ACHN (cell line): ENCODE measurements at places on chromosomes 12 and 14.
A peak's percentile ranks its signal among the peaks of the same experiment; 100 is the strongest.

DNA sequence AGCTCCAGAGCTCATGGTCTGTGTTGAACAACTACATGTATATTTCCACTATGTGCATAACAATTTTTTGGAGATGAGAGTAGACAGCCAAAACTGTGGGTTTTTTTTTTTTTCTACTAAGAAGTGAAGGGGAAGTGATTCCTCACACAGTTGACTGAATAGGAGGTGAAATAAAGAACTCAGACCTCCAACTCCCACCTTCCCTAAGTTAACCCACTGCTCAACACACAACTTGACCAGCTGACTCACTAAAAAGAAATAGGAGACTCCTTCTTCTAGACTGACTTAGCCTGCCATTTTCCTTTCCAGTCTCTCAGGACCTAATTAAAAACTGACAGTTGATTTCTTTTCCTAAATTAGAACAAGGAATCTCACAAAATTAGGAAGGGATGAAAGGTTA is 1.7 kb downstream of the M6PR start:
- no peak for DNase-seq

DNA sequence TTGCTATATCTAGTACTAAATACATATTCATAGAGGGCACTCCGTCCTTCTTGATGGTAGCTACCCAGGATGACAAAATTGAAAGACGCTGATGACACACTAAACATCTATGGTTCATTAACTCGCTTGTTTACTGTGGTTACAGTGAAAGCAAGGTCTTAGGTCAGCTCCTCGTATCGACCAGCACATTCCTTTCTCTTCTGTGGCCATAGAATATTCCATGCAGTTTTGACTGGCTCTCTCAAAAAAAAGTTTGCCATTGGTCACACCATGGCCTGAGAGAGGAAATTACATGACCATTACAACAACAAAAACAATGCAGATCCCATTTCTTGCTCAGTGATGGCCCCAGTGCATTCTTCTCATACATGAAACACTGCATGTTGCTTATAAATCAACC is 411.4 kb upstream of the SOX5 start:
- no peak for DNase-seq

DNA sequence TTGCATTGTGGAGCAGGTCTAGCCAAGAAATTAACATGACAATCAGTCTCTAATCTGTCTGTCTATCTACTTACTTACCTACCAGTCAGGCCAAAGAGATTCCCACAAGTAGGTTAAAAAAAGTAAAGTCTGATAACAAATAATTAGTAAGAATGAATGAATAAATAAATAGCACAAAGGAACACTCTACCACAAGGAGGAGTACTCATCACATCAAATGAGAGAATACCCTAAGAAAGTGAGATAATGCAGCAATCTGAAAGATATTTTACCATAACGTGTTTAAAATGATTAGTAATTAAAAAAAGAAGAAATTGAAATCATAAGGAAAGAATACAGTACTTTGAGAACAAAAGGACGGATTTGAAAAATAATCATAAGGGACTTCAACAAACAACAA is 187.2 kb downstream of the SYNE2 start:
- peak; percentile 4 for DNase-seq

DNA sequence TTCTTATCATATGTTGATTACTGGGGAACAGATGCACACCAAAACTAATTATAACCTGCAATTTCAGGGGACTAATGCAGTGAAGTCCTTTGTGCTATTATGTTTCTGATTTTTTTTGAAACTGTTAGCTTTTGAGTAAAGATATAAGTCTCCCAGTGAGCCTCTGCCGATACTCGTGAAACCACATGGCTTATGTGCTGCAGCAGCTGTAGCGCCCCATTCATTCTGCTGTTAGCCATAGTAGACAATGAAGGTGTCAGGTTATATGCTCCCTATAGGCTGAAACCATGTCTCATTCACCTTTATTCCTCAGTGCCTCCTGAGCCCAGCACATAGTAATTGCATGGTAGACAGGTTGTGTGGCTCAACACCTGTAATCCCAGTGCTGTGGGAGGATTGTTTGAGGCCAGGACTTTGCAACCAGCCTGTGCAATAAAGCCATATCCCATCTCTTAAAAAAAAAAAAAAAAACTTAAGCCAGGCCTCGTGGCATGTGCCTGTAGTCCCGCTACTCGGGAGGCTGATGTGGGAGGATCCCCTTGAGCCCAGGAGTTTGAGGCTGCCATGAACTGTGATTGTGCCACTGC is 25.0 kb downstream of the GOLGA5 start:
- DNase-seq = no peak

- no peak for DNase-seq
These were observed 8.4 kb downstream of the ASIC1 start for GRCh38 chr12:50065726-50066310.

- DNase-seq = no peak
These were observed 152.1 kb downstream of the ITPR2 start for GRCh38 chr12:26680727-26681455.

DNA sequence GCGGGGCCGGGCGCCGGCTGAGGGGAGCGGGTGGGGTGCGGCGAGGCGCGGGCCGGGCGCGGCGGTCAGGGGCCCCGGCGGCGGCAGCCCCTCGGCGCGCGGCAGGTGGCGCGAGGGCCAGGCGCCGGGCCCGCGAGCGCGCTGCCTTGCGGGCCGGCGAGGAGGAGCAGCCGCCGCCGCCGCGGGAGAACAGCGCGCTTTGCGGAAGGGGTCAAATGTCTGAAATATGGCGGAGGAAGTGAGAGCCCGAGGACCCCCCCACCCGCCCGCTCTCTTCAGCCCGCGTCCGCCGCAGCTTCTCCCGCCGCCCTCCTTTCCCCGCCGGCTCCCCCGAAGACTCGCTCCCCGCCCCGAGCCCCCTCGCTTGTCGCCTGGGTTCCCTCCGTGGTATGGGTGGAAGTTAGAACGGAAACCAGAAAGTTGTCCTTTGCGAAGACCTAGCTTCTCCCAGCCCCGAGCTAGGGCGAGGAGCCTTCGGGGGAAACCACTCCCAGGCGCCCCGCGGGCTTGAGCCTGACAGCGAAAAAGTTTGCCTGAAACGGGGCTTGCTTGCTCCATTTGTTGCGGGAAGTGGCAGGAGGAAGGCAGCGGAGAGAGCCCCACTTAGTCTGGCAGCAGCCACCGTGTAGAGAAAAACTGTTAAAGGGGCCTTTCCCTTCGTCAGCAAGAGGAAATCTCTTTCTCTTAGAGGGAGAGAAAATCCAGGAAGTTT is 551 bp downstream of the RAP1B start:
- peak; percentile 72 for DNase-seq

- DNase-seq = no peak
These were observed 90.0 kb downstream of the ANO6 start for GRCh38 chr12:45305907-45306306.

- no peak for DNase-seq
These were observed 170.7 kb downstream of the NUAK1 start for GRCh38 chr12:105968025-105968424.

GRCh38 chr12:122982963-122983788 is 2.7 kb downstream of the ARL6IP4 start:
- DNase-seq = no peak

DNA sequence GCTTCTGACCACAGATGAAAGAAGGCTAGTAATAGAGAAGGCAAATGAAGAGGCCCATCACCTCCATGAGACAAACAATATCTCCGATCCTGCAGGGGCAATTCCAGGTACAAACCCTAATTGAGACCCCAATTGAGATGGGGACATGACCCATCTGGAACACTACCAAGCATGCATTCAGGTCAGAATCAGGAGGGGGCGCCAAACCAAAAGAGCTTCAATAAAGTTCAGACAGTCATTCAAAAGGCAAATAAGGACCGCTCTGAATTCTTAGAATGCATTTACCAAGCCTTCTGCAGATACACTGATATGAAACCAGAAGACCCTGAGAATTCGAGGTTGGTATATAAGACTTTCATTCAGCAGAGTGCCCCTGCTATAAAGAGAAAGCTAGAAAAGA is 10.2 kb upstream of the EDDM3B start:
- no peak for DNase-seq

DNA sequence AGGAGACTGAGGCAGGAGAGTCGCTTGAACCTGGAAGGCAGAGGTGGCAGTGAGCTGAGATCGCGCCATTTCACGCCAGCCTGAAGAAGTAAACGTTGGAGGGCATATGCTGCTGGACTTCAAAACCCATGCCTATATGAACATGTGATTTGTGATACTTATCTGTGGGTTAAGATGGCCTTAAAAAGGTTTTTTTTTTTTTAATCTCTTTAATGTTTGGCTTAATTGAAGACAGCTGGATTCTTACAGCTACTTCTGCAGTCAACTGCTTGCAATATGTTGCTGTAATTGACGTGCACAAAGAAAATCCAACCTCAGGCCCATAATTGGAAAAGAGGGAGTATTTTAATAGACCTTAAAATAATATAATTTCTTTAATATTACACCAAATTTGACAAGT is 1.5 kb upstream of the B3GNT4 start:
- DNase-seq = no peak

DNA sequence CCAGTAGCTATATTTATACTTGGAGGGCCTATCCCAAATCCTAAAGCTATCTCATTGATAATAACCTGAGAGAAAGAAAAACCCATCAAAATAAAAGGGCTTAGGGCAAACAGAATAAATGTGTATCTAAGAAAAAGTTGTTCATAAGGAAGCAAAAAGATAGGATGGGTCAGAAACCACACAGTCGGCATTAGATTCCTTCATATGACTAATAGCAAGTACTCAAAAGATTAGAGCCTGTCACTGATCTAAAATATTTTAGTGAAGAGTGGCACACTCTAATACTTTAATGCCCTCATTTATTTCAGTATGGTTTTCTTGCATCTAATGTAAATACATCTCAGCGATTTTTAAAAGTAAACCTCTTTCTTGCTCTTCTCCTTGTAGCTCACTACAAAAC is 17.1 kb upstream of the NAV3 start:
- DNase-seq = no peak

GRCh38 chr12:2013527-2014223 is 9.4 kb upstream of the DCP1B start:
- no peak for DNase-seq

DNA sequence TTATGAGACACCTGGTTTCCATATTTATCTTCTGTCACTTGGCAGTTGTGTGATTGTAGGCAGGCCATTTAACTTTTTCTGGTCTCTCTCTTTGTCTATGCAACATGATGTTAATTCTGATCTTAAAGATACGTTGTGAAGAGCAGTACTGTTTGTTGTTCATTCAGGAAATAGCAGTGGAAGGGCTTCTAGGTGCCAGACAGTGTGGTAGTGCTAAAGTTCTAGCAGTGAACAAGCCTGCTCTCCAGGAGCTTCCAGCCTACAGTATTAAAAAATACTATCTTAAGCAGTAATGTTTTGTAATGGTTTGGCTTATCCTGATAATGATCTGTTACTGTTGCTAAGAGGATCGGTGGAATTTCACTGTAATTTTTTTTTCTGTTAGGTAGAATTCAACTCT is 15.2 kb downstream of the NAA30 start:
- no peak for DNase-seq

- DNase-seq = peak; percentile 70
These were observed 51.2 kb downstream of the ACSS3 start for GRCh38 chr12:81128930-81129554.

DNA sequence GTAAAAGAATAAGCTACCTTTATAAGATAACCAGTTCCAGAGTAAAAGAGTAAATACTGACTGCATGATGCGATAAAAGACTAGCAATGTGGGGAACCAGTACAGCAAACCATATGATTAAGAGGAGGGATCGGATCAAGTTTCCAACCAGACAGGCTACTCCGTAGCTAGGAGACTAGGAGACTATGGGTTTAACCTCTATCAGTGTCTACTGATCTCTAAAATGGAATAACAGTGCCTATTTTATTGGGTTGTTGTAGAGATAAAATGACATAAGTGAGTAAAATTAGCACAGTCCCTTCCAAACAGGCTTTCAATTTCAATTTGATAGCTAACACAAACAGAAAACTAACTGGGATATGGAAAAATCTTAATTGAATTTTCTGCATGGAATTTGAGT is 76.0 kb downstream of the PAWR start:
- no peak for DNase-seq

GRCh38 chr14:40760704-40761103 is 846.0 kb upstream of the LRFN5 start:
- DNase-seq = no peak

DNA sequence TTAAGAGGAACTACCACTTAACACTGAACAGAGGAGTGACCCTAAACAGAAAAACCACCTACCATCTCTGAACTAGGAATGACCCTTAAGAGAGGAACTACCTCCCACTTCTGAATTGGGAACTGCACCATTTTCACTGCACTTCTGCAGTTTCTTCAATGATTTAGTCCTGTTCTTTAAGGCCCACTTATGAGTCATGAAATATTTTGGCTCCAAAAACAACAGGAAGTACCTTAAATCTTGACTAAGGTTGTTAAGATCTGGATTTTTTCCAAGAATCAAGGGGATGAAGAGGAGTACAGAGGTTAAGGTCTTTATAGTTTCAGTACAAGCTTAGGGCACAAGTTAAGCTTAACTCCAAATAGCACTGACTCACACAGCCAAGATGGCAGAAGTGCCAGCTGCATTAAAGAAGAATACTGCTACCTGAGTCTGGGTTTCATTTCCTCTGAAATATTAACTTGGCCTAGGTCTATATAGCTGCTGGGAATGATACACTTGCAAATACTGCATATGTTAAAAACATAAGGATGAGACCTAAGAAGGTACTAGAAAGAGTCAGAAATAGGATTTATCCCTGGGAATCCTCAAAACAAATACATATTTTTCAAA is 4.2 kb downstream of the NPC2 start:
- peak; percentile 44 for DNase-seq

DNA sequence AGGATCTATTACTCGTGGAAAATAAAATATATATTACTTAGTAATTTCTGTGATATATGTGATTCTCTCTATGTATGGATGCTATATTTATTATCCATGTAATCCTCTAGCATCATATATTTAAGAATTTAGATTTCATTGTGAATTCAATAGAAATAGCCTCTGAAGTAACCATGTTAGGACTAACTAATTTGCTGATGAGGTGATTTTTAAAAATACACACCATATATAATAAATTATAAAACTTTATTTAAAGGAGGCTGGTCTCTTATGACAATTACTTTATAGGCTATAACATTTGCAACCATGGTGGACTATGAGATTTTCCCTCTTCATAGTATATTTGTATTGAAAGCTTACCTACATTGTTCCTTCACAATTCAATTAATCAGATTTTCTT is 424.9 kb upstream of the MGAT4C start:
- no peak for DNase-seq

GRCh38 chr12:76413121-76413520 is 64.9 kb upstream of the BBS10 start:
- DNase-seq = no peak

DNA sequence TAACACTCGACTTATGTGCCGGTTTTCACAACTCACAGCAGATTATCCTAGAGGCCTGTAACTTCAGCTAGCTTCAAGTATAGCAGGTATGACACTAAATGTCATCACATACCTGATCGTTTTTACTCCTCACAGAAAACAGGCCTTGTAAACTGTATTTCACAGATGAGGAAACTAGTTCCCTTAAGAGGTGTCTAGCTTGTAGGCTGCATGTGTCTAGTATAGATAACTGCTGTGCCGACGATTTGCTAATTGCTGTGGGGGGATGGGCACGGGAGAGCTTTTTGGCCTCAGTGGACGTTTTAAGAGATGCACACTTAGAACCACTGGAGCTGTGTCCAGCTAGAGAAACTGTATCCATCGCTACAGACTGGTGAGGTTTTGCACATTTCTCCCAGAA is 78.8 kb downstream of the PAPOLA start:
- no peak for DNase-seq

- no peak for DNase-seq
These were observed 36.1 kb downstream of the CPSF6 start for GRCh38 chr12:69275471-69275891.

GRCh38 chr14:79279645-79280597 is 931.4 kb downstream of the DIO2 start:
- peak; percentile 0 for DNase-seq
